ENCODE measurements at places on chromosomes 5 and 9.

- no peak for DNase-seq
These were observed 96.3 kb upstream of the HMHB1 start for GRCh38 chr5:143715616-143716015.

DNA sequence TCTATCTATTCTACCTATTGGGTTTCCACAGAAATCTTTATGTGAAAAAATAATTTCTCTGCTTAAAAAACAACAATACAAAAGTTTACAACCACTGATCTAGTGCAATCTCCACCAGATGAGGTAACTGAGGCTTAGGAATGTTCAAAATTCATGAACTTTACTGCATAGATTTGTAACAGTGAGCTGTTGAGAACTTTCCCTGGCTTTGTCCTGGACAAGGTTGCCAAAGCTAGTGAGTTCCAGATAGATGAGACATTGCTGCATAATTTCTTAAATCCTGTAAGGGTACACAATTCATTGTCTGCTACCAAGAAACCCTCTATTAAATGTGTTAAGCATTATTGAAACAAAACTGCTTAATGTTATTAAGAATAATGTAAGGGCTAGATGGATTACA is 102.7 kb downstream of the OSMR start:
- no peak for DNase-seq

DNA sequence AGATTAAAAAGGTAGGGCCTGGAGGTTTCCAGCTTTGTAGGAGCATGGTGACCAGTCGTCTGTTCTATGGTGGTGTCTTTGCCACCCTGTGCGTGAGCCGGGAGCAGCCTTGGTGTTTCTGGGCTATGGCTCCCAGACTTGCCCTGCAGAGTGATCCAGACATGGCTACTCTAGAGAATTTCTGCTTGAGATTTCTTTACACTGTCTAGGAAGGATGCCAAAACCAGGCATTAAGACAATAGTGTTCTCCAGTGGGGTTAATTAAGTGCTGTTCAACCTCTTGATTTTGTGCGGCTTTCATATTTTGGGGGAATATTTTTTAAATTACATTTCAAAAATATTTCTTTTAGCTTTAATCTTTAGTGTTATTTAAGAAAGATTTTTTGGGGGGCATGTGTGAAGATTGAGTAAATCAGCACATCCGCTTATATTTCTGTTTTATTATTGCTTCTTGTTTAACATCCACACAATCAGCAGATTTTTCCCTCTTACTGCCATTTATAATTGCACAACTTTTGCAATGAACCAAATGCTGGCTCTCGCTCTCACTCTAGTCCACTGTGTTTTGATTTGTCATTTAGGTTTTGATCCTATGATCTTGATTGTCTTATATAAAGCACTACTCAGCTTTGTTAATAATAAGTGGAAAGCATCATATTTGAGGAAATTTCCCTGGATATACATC is 110.5 kb downstream of the RASGRF2 start:
- no peak for DNase-seq

- no peak for DNase-seq
These were observed 38.5 kb upstream of the AKNA start for GRCh38 chr9:114426046-114426948.

GRCh38 chr5:38467353-38468040 is 88.9 kb downstream of the LIFR start:
- DNase-seq = no peak

GRCh38 chr9:9124616-9125015 is 1325.0 kb upstream of the DMAC1 start:
- no peak for DNase-seq

GRCh38 chr9:123724211-123724796 is 205.6 kb downstream of the DENND1A start:
- no peak for DNase-seq

DNA sequence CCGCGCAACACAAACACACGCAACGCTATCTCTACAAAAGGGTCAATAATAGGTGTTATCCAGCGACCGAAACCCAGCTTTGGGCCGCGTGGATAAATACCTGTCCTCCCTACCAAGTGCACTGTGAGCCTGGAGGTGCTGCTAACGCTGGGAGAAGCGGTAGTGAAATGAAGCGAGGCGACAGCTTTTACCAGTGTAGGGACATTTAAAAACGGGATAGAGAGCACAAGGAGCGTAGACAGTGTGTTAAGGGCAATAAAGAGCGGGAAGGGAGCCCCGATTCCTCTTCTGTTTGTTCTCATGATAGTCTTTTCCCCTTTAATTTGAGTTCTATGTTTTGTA is 421 bp upstream of the DEPDC1B start:
- DNase-seq = no peak

GRCh38 chr9:114033397-114034103 is 44.5 kb downstream of the AMBP start:
- DNase-seq = no peak

GRCh38 chr9:94825611-94825958 is 99.1 kb downstream of the AOPEP start:
- DNase-seq = no peak

GRCh38 chr5:113043491-113043931 is 66.9 kb downstream of the DCP2 start:
- no peak for DNase-seq

DNA sequence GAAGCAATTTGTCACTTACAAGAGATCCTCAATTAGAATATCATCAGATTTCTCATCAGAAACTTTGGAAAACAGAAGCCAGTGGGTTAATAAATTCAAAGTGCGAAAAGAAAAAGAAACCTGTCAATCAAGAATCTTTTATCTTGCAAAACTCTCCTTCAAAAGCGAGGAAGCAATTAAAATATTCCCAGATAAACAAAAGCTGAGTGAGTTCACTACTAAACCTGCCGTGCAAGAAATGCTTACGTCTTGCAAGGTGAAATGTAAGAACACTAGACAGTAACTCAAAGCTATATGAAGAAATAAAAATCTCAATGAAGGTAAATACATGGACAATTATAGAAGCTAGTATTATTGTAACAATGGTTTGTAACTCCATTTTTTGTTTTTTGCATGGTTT is 62.8 kb upstream of the IL33 start:
- DNase-seq = no peak

DNA sequence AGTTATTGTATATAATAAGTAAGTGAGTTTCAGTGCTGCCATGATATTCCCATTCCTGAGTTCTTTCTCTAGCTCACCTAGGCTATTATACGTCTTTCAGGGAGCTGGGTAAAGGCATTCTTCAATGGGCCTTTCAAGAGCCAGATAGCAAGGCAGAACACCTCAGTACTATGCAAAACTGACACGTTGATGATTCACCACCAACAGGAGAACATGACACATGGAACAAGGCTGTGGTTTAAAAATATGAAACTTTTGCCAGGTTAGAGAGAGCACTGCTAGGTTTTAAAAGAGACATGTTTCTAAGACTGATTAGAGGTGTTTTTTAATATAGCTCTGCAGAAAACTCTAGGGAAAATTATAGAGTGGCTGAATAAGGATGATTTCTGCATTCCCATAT is 95.9 kb downstream of the UGCG start:
- peak; percentile 1 for DNase-seq

DNA sequence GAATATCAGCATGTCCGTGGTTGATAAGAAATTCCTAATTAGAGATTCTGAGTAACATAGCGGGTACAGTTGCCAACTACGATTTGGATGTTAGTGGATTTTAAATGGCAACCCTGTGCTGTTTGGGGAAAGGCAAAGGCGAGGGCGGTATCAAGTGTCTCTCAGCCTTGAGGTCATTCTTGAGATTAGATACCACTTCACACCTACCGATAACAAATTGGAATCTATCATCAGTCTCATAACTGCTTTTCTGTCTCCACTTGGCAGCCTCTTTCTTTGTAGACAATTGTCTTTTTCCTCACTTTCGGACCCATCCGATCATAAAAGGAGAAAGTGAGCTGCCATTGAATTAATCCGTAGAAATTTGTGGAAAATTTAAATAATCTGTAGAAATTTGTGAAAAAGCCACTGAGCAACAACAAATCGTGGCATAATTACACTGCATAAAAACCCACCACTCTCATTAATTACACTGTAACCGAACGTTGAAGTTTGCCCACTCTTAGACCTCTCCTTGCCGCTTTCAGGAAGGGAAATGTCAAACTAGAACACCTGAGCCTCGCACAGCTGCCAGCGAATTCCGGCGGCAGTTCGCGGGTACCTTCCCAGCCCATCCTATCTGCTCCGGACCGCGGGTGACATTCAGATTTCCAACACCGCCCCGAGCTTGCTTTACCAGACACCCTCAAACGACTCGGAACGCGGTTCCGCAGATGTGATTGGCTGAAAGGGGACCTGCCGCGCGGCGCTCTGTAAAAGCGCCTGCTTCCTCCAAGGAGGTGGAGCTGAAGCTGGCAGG is 849 bp upstream of the RGMB start:
- peak; percentile 33 for DNase-seq

- no peak for DNase-seq
These were observed 10.4 kb downstream of the TAF11L12 start for GRCh38 chr5:17620627-17621026.

DNA sequence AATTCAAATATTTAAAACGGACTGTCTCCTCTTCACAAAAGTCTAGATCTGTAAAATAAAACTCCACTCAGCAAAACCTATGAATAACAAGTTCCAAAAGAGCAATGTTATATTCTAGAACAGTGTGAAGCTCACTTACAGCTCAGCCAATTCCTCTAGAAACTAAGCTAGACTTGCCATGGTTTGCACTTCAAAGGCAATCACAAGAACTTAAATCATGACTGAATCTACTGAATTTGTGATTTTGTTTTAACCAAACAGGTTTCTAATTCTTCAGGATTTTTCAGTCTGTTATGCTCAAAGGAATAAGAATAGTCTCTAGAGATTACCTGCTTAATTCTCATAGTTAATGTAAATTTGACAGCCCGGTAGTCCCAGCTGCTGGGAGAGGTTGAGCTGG is 1.4 kb upstream of the PKD2L2 start:
- DNase-seq = no peak

DNA sequence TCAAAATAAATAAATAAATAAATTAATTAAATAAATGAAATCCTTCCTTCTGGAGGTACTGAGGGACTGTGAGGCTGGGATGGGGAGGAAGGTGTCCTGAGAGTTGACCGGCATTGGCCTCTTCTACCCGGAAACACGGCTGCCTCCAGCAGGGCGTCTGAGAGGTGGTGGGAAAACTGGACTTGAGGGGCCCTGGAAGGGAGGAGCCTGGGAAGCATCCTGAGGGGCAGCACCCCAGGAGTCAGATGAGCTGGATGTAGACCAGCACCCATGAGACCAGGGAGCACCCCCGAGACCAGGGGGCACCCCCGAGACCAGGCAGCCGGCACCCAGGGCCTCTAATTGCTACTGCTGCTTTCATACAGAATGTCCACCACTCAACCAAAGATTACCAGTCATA is 8.8 kb upstream of the NSMF start:
- DNase-seq = no peak

GRCh38 chr9:86955042-86955441 is 7.7 kb upstream of the GAS1 start:
- DNase-seq = no peak

DNA sequence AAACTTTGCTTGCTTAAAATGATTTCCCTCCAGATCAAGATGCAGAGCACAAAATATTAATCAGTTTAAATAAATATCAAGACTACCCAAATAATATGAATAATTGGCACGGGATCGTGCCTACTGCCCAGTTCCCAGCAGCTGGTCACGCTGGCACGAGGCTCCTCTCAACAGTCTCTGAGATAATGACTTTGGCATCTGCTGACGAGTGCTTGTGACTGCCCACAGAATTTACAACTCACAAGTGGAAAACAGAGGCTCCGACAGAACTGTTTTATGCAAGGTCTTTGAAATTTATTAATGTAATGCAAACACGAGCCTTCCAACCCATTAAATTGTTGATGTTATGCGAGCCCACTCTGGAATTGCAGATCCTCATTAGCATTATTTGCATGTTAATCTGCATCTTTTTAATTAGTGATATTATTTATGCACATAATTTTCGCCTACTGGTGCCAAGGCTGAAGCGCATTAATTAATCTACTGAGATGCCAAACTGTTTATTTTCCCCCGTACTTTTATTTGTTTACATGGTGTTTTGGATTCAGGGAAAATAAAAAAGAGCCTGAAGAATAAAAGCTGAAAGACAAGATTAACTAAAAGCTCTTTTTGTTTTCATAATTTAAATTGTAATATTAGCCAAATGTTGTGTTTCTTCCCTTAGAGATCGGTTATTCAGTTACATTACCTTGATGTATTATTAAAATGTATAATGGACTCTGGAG is 369.3 kb upstream of the IRX1 start:
- no peak for DNase-seq

DNA sequence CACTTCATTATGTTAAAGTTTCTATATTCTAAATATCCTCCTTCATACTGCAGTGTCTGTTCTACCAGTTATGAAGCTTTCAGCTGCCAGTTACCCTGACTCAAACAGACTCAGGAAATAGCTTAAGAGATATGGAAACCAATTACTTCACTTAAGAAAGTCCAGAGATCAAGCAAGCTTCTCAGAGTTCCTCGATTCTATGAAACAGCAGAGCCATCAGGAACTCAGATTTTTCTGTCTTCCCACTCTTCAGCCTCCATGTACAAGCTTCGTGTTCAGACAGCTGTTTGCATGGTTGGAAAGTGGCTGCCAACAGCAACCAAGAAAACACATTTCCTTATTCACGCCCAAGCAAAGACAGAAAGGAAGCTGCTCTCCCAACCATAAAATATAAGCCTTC is 216.1 kb downstream of the ACTL7B start:
- no peak for DNase-seq

- no peak for DNase-seq
These were observed 4.7 kb upstream of the GBGT1 start for GRCh38 chr9:133168432-133168831.

- DNase-seq = no peak
These were observed 379.5 kb downstream of the TMEM232 start for GRCh38 chr5:110346893-110347358.

- peak; percentile 1 for DNase-seq
These were observed 44.5 kb downstream of the AGXT2 start for GRCh38 chr5:35003018-35003957.
